ENCODE measurements at places on chromosomes 6 and 20.

DNA sequence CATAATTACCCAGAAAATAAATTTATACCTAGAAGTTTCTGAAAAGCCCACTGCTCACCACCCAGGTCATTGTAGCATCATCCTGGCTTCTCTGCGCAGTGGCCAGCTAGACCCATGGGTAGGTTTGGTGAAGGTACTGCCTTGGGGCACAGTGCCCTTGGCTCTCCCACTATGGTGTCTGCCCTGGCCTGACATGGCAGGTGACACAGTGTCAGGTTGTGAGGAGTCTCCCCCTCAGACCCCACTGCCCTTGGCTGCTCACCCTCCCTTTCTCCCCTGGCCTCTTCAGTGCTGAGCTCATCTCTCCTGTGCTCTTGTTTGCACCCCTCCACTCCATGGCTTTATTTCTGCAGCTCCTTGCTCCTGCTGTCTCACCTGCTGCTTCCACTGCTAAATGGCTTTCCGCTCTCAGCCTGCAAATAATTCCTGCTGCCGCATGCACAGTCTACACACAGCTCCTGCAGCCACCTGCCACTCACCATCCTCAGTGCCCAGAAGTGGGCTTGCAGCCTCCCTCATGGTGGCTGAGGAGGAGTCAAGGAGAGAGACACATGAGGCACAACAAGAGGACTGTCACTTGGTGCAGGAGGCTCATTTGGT, 313.4 kb upstream of the MOCS1 start:
- DNase-seq: no peak

DNA sequence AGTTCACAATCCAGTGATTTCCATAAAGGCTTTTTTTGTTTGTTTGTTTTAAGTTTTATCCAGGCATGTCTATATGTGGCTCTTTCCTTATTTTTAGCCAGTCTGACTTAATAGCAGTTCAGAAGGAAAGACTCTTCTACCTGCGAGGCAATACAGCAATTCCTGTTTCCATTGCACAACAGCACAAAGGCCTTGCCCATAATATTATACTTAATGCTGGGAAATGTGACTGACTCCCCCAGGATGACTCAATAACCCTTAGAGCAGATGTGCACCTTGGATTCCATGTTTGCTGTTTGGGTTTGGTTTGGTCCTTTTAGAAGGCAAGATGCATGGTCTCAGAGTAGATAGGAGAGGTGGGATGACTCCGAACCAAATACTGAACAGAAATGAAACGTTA, 184.1 kb downstream of the MTFR2 start:
- DNase-seq: no peak

DNA sequence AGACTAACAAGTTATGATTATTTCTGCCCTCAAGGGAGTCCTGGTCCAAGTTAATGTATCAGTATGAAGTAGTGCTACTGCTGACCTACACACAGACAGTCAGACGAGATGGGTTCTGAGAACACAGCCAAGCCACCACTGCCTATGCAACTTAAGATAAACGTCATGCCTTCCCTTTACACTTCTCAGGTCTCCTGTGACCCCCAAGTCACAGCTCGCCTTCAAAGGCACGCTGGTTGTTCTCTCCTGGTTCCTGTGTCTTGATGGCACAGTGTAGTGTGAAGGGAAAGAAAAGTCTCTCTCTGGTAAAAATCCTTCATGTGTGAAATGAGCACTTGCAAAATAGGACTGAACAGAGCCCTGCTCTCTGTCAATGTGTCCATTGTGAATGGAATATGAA, 377.8 kb downstream of the ADGRB3 start:
- no peak for DNase-seq

DNA sequence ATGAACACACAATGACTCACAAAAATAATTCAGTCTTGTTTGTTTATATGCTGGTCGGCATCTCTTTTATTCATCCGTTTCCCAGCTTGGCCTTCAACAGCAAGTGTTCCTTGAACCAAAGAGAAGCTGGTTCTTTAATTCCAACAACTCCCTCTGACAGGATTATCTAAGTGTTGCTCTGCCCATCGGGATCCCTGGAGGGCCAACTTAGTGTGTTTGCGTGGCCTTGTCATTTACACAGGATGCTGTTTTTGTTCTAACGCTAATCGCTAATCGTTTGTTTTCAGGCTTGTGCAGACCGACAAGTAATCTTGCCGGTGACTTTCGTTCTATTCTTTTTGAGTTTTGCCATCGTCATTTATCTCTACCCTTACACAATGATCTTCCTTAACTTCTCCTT, 267.4 kb upstream of the EXOC2 start:
- DNase-seq: no peak

DNA sequence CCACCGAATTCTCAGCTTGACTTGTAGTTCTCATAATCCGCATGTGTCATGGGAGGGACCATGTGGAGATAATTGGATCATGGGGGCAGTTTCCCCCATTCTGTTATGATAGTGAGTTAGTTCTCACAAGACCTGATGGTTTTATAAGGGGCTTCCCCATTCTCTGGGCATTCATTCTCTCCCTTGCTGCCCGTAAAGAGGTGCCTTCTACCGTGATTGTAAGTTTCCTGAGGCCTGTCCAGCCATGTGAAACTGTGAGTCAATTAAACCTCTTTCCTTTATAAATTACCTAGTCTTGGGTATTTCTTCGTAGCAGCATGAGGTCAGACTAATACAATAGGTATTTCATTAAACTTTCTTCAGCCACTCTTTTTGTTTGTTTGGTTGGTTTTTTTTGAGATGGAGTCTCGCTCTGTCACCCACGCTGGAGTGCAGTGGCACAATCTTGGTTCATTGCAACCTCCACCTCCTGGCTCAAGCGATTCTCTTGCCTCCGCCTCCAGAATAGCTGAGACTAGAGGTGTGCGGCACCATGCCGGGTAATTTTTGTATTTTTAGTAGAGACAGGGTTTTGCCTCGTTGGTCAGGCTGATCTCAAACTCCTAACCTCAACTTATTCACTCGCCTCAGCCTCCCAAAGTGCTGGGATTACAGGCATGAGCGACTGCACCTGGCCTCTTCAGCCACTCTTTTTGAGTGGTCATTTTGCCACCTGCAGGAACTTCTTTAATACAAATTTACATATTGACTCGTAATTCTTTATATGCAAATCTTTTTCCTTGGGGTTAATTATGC, 36.3 kb downstream of the GSTA2 start:
- DNase-seq: no peak

DNA sequence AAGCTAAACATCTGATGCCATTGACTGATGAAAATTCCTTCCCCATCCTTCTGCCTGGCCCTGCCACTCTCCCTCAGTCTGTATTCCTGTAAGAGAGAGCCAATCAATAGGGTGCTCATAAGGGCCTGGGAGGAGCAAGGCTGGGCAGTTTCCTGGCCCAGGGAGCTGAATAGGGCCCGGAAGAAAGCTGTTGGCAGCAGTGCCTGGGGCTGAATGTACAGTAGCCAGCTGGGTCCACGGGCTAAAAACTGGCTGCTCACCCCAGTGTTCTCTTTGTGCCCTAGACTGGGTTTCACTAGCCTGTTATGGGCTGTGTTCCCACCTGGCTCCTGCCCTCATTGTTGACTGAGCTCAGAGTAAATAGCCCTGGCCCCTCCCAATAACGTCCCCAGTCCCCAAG, 1.7 kb upstream of the WFDC2 start:
- DNase-seq: no peak

DNA sequence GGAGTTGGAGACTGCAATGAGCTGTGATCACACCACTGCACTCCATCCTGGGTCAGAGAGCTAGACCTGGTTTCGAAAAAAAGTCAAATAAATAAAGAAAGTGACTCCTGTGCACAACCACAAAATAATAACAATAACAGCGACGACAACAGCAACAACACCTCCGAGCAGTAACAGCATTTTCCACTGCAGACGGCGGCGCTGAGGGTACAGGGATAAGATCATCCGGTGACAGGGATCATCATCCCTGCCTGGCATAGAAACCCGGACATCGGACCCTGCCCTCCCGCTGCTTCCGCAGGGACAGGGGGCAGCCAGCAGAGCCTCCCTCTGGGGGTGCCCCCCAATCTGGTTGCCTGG, 11.5 kb downstream of the SRXN1 start:
- DNase-seq: no peak

DNA sequence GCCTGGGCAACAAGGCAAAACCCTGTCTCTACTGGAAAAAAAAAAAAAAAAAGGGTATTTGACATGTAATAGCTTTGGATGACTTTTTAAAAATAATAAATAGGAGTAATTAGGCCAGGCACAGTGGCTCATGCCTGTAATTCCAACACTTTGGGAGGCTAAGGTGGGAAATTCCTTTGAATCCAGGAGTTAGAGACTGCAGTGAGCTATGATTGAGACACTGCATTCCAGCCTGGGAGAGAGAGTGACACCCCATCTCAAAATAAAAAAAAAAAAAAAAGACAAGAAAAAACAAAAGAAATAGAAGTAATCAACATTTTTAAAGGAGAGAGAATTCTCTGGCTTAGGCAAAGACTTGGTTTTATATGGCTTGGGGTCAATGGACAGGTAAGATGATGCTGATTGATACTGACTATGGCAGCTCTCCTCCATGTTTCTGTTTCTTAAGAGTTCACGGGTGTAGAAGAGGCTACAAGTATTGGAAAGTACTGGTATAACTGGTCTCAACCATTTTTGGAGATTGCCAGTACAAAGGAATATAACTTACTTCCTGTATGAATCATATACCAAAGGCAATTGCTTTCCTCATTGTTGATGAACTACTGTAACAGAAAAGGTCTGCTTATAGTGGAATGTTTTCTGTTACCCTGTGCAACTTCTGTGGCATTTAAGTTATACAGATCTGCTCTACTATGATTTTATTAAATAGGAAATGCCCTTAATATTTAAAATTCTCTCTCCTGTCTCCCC, 10.1 kb downstream of the MAP3K5 start:
- DNase-seq: no peak

GRCh38 chr6:124753562-124754105, 208.6 kb upstream of the RNF217 start:
- DNase-seq: no peak

DNA sequence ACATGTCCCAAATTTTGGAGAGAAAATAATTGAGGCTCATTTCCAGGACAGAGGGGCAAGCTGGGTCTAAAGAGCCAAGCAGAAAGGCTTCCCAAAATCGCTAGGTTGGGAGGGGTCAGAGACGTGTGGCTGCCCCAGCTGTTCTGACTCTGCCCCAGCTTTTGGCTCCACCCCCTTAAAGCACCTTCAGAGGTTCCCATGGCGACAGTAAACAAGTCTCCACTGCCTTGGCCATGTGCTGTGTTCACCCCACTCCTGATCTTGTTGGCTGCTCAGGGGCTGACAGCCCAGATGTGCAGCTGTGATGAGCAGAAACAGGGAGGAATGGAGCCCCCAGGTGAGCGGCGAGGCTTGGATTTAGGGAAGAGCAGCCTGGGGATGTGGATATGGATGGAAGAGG, 72.8 kb upstream of the SPTLC3 start:
- no peak for DNase-seq

GRCh38 chr20:61664556-61665320, 400.9 kb downstream of the TAF4 start:
- no peak for DNase-seq

DNA sequence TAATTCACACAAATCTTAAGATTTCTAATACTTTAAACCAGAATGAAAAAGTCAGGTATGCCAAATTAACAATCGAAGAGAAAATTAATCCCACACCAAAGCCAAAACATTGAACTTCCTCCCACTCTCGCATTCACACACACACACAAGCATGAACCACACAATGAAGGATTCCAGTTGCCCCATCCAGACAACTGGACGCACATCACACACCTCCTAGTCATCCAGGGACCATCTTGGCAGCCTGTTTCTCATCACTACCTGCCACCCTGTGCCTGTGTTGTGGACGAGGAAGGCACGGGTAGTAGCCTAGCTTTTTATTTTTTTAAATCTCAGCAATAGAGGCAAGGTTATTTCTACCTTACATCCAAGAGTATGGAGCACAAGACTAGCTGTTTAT, 15.2 kb downstream of the B4GALT5 start:
- DNase-seq: no peak

DNA sequence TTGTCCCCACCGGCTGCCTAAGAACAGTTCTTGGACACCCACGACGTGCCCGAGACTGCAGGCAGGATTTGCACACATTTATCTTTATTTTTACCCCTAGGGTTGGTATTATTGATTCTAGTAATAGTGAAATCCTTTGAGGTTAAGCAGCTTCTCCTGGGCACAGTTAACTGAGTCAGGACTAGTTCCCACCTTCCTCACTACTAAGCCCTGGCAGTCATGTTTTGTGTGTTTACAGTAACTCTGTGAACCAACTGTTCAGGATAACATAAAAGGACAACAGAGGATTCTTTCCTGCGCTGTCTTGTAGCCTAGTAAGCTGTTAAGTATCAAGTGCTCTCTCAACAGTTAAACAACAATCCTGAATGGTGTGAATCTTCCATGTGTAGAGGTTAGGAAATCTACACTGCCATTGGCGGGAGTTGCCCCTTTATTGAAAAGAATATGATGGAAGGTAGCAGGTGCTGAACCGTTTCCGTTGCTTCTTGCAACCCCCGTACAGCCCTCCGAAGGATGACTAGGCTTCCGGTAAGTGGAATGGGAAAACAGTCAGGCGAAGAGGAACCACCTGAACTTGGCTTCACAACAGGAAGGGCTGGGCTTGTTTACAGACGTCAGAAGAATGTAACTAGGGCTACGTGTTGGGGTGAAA, 979 bp upstream of the SOD2 start:
- peak; percentile 38 for DNase-seq

DNA sequence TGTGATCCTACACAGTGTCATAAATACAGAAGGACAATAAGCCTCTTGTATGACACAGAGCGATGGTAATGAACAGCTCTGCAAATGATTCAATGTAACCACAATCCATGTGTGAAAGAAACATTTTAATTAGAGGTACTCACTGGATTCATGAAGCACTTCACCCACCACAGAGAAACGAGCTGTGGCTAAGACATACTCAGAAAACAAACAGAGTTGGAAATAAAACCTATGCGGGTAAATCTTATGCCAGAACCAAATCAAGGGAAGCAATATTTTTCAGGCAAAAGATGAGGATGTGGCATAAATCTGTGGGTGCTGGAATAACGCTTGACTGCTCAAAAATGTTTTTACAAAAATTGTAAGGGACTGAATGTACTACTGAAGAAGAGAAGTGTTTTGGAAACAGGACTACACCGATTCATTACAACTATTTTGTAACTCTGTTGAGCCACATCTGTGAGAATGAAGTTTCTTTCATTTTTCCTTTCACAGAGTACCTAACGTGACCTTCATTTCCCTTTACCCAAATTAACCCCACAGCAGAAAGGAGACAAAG, 112.1 kb downstream of the WDR27 start:
- no peak for DNase-seq

DNA sequence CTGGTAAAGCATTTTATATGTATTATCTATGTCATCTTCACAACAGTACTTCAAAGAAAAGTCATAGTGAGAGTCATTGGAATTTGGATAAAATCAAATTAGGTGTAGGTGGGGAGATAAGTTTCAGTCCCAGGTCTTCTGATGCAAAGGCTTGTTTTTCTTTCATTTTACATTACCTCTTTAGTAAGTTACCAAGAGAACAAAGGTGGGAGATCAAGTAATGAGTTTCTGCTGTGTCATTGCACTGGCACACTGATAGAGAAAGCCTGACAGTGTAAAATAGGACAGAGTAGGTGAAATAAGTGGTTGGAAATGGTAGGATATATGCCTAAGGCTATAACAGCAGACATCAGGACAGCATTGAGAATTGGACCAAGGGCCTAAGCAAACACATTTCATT, 250.4 kb downstream of the NKAIN2 start:
- DNase-seq: no peak

GRCh38 chr20:63073738-63074065, 66.9 kb upstream of the BHLHE23 start:
- DNase-seq: no peak

All from T-helper 9 cell (primary cell).